ENCODE measurements at places on chromosomes 5 and 9.

- no peak for DNase-seq
Observed at GRCh38 chr9:119181561-119181960, 187.7 kb downstream of the BRINP1 start.

DNA sequence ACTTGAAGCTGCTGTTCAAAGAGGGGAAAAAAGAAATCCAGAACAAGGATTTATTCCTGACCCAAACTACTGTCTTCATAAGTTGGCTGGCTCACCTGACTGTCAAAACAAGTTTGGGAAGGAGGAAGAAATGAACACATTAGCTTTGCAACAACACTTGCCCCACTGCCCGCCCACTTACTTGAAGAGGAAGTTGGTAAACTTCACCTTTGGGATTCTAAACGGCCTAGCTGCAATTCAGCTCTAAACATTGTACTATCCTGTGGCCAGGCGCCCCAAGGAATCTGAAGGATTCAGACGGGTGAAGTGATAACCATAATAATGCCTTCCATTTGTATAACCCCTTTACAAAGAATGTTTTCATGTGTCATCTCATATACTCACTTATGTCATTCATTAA is 199.4 kb downstream of the ARRDC3 start:
- peak; percentile 56 for DNase-seq

- no peak for DNase-seq
Observed at GRCh38 chr9:107025260-107026035, 162.5 kb downstream of the ZNF462 start.

GRCh38 chr9:129757045-129757444 is 4.2 kb upstream of the PTGES start:
- no peak for DNase-seq

- DNase-seq = no peak
Observed at GRCh38 chr5:548256-548655, 24.0 kb upstream of the SLC9A3 start.
